DMS79 treated with DMSO at 0.1 percent for 48 hours (cell line): ENCODE measurements at places on chromosomes 11 and 22.

- no peak for DNase-seq
These were observed 346.8 kb downstream of the ETS1 start for GRCh38 chr11:128240546-128240945.

DNA sequence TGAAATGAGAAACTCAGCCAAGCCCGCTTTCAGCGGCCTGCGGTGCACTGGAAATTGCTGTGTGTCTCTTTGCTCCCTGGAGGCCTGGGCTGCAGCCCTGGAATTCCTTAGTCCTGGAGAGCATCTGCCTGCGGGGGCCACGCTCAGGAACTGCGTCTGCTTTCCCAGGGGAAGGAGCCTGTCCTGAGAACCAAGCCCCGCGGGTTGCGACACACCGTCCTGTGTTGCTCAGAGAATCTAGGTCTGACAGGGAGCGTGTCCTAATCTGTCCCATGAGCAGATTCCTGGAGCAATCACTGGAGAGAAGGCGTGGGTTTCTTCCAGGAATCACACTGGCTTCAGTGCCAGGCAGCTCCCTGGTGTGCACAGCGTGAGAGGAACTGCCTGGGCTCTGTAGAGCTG lies 708.1 kb downstream of the BRD1 start:
- DNase-seq = no peak

DNA sequence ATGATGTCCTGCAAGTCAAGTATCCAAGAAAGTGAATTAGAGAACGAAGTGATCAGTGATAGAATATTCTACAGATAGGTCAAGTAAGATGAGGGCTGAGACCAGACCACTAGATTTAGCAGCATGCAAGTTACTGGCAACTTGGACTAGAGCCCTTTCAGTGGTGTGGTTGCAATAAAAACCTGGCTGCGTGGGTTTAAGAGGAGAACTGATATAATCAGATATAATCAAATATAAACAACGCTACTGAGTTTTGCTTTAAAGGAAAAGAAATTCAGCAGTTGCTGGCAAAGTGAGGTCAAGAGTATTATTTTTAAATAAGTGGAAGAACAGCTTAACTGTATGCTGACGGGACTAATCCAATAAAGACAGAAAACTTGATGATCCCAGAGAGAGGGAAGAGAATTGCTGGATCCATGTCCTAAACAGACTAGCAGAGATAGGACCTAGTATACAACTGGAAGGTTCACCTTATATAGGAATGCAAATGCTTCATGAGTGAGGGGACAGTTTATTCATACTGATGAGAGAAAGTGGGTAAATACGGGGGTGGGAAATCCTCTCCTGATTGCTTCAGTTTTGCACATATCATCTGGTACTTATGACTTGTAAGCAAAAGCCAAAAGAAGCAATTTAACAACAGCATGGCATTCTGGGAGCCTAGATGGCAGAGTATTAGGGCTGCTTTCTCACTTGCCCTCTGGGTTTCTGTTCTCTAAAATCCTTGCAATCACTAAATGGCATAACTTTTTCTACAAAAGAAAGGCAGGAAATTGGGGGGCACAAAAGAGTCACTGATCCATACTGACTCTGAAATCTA lies 146.2 kb downstream of the RBFOX2 start:
- DNase-seq = no peak

DNA sequence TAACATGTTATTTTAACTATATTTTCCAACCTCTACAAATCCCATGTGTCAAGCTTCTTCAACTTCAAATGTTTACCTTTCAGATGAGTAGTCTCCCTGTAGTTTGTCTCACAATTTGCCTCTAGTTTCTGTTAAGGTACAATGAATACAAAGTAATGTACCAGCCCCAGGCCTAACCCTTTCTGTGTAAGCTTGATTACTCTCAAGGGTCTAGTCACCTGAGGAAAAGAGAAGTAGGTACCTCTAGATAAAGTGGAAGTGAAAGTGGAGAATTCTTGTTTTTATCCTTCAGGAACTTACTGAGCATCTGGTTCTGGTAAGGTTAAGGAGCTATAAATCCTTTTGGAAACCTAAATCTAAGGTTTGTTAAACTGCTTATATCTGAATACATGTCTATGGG lies at the start of gene OR51A7:
OR51A7 (plus strand) TSS at position 300 of the 400 bp plus-strand sequence. CDS start 3,587 bp downstream, outside the sequence.
- DNase-seq = peak; percentile 42

GRCh38 chr11:122703541-122704272 lies 48.2 kb downstream of the UBASH3B start:
- DNase-seq = no peak

DNA sequence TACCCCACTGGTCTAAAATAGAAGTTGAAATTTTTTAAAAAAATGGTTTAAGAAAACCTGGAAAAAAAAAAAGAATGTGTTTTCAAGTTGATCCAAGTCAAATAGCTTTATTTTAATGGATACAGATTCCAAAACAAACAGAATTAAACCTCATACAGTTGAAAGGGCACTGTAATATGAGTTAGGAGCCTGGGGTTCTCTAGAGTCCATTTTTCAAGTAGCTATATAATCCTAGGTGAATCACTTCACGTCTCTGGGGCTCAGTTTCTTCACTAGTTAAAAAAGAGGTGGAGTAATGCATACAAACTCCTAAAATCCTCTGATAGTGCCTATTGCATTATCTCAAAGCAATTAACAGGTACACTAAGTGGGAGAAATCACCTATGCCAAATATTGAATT lies 132.9 kb downstream of the BBOX1 start:
- peak; percentile 68 for DNase-seq

DNA sequence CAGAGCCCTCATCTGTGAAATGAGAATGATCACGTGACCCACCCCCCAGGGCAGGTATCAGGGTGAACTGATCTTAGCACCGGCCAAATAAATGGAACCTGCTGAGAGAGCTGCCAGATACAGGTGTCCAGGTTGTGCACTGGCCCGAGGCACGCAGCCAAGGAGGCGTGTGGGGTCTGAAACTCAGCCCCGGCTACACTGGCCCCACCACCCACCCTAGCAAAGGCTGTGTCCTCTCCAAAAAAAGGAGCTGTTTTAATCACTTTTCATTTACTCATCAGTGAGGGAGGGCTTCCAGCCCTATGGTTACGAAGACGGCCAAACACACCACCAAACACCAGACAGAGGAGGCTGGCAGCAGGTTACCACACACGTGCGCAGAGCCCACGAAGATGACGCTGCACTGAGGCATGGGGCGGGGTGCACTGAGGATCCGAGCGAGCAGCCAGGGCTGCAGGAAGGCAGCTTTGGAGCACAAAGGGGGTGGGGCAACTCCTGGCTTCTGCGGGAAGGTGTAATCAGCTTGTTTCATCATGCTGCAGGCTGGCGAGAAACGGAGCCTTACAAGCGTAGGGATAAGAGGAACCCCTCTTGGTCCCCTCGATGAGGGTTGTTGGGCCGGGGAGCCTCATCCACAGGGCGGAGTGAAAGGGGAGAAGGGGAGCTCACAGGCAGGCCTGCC lies 19.5 kb upstream of the SLC22A12 start:
- DNase-seq = no peak

GRCh38 chr22:42431401-42432019 lies 693 bp downstream of the NFAM1 start:
- peak; percentile 33 for DNase-seq
